RPMI7951 (cell line): ENCODE measurements at places on chromosomes 7 and 10. TPM values are rescaled to one million over a fixed set of nuclear protein-coding genes. Genes with fewer than 3 reads are reported as not detected.
A peak's percentile ranks its signal among the peaks of the same experiment; 100 is the strongest.

The HTRA1 gene
- 136 and 182 TPM in 2 replicates for total RNA-seq

DNA sequence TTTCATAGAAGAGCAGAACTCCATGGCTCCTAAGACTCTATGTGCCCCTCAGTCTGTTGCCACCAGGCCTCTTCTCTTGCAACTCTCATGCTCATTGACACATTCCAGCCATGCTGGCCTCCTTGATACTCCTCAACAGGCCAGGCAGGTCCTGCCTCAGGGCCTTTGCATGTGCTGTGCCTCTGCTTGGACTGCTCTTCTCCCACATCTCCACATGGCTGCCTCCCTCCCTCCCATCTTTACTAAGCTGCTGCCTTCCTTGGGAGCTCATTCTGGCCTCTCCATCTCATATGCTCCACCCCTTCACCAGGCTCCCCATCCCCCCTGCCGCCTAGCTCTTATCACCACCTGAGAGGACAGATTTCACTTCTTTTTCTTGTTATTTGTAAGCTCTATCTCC is 103.8 kb upstream of the GPR26 start:
- DNase-seq, result no peak

The AQP1 gene
- total RNA-seq, result 68.7 and 70.4 TPM in 2 replicates

The RARRES2 gene
- total RNA-seq, result 1.4 TPM in 1 of 2 replicates, not detected in the other

DNA sequence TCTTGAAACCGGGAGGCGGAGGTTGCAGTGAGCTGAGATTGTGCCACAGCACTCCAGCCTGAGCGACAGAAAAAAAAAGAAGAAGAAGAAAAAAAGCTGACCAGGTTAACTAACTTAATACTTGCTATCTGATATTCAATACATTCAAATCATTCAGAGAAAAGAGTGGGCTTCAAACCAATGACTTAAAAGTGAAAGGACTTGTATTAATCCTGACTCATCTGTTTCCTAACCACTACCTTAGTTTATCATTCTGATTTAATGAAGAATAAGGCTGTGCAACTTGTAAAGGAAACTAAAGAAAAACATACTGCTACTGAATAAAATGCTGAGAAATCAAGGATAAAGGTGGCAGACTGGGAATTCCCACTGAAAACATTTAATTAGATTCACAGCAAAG is 128.4 kb downstream of the NRBF2 start:
- peak; percentile 8 for DNase-seq

DNA sequence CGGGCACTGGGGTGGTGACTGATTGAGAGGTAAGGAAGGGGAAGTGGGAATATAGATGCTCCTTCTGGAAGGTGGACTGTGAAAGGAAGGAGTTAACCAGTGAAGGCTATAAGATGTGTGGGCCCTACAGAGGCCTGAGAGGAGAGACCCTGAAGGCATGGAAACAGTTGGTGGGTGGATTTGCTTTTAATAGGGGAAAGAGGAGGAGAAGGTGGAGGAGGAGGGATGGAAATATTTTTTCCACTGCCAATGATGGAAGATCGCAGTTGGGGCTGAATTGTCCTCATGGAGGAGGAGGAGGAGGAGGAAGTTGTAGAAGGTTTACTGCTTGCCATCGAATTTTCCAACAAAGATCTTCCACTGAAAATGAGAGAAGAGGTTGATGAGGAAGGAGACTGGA is 80.3 kb downstream of the KIAA1217 start:
- no peak for DNase-seq

GRCh38 chr7:43585562-43585961 is 2.7 kb downstream of the STK17A start:
- peak; percentile 31 for DNase-seq
